ENCODE measurements at places on chromosomes 5 and 9.

GRCh38 chr5:157820593-157821252 lies 38.2 kb downstream of the CLINT1 start:
- peak; percentile 52 for DNase-seq

DNA sequence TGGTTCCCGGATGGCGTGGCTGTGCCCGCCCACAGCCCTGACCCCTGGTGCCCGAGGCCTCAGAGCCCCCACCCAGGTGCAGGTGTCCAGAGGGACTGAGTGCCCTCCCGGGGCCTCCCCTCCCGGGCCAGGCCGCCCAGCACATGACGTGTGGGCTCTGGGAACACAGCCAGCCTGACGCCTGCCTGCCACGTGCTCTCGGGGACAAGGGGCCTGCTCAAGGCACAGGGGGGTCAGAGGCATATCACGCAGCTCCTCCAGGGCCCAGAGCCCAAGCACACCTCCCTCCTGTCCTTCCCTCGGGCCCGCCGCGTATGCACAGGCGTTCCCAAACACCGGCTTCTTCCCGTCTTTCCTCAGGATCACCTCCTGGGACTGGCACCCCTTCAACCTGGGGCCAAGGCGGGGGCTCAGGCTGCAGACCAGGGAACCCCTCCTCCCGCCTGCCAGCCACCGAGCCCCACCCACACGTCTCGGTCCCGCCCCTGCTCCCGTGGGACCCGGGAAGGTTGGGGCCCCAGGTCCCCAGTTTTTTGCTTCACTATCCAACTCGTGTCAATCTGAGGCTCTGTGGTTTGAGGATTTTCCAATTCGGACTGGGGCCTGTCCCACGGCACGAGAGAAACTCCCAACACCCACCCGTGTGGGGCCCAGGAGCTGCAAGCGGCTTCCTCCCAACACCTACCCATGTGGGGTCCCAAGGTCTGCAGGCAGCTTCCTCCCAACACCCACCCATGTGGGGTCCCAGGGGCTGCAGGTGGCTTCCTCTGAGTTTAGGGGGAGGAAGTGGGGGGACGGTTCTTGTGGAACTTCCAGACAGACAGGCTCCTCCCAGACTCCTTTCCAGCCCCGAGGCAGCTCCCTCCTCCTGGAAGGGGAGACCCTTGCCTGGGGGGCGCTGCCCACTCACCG lies 1.5 kb downstream of the LCN10 start:
- no peak for DNase-seq

- DNase-seq: peak; percentile 22
Observed at GRCh38 chr9:38700695-38701094, 19.2 kb downstream of the FAM240B start.

DNA sequence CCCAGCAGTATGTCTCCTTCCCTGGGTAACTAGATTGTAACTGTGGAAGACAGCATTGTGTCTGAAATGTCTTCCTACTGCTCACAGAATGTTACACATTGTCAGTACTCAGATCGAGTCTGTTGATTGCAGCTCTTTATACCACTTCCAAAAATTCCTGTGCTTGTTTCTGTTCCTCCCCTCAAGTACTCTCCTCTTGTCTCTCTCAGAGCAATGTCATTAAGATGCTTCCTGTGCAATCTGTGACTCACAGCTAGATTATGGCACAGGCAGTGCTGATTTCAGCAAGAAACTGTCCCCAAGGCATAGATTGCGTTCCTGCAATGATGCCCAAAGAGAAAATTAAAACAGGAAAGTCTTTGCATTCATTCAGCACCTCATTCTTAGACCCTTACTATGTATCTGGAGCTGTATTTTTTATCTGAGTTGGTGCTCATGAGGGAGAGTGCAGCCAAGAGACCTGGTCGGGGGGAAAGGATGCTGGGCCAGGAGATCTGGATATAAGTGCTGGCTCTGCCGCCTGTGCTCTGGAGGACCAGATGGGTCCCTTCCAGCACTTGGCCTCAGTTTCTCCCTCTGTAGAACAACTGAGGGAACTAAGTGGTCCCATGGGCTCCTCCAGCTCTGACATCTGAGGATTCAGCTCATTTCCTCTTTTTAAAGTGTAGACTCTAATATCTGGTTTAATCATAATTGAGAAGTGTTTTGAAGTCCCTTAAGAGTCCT lies 40.8 kb upstream of the GNPDA1 start:
- DNase-seq: peak; percentile 85

- DNase-seq: no peak
Observed at GRCh38 chr5:178364326-178364675, 131.7 kb upstream of the PHYKPL start.

GRCh38 chr5:57416278-57416994 lies 66.2 kb downstream of the ACTBL2 start:
- peak; percentile 97 for DNase-seq

GRCh38 chr5:89211836-89212235 lies 328.9 kb upstream of the MEF2C start:
- DNase-seq: peak; percentile 95
